Fibroblast of the aortic adventitia (primary cell): ENCODE measurements at places on chromosomes 7 and 10. TPM values are rescaled to one million over a fixed set of nuclear protein-coding genes. Genes with fewer than 3 reads are reported as not detected.

DNA sequence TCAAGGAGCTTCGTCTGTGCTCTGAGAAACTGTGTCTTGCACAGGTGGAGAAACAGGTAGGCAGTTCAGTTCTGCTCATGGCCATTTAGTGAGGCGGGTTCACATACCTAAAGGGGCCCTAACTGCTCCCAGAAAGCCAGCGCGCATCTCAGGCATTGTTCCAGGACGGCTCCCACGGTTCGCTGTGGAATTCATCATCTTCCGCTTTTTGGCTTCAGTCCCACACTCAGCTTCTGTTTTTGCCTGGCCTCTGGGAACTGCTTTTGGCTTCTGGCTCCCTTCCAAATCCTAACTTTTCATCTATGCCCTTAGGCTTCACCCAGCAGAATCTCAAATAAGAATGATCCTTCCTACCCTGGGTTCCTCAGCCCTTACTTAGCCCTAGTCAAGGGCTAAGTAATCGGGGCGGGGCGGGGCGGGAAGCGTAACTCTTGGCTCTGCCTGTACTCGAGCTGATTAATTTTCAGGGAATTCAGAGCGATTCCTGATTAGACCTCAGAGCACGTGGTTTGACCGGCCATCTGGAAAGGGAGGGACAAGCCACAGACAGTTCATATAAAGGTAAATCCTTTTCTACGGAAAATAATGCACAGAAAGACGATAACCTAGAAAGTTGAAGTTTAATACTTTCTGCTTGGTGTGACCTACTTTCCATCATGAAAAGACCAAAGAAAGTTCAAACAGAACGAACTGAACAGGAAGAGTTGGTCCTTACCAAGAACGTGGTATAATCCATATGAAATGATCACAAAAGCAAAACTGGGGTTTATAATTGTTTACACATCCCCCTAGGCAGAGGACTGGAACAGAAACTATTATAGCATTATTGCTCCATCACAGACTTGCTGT is 105.7 kb downstream of the ST8SIA6 start:
- DNase-seq: peak; percentile 86

DNA sequence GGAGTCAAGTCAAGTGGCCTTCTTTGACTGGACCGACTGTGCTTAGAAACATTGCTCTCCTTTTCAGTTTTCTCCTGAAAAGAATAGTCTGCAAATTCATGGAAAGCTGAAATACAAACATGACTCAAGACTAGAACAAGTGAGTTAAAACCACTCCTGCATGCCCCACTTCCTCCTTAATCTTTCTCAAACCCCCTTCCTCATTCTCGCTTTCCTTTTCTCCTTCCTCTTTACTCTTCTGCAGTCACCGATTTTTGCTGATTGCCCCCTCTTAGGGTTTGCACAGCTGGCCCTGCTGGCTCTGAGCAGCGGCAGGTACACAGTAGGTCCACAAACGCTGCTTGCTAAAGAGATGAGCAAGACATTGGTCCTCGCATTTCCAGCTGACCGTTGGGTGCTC is 34.8 kb upstream of the MKI67 start:
- DNase-seq: no peak

- DNase-seq: no peak
Measured at GRCh38 chr7:148882192-148882591, 1.9 kb downstream of the EZH2 start.

GRCh38 chr10:34775044-34775637 is 40.0 kb downstream of the PARD3 start:
- no peak for DNase-seq

- no peak for DNase-seq
Measured at GRCh38 chr10:82294874-82295378, 419.9 kb downstream of the NRG3 start.

- DNase-seq: no peak
Measured at GRCh38 chr10:68403701-68404100, 3.4 kb downstream of the RUFY2 start.

GRCh38 chr7:44380189-44380830 is 54.9 kb upstream of the CAMK2B start:
- DNase-seq: no peak

- DNase-seq: no peak
Measured at GRCh38 chr10:79425074-79425532, 20.3 kb downstream of the ZCCHC24 start.

KCNMA1 gene
- 40.1 and 106 TPM in 2 replicates for total RNA-seq

CALML5 gene
- total RNA-seq: not detected in 2 replicates

- no peak for DNase-seq
Measured at GRCh38 chr7:98909487-98909886, 31.2 kb downstream of the TRRAP start.

SLC26A3 gene
- total RNA-seq: not detected in 2 replicates

DNA sequence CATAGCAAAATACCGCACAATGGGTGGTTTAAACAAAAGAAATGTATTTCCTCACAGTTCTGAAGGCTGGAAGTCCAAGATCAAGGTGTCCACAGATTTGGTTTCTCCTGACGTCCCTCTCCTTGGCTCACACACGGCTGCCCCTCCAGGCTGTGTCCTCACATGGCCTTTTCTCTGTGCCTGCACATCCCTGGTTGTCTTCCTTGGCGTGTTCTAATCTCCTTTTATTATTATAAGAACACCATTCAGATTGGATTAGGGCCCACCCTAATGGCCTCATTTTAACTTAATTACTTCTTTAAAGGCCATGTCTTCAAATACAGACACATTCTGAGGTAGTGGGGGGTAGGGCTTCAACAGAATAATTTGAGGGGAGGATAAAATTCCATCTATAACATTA is 87.9 kb downstream of the FZD1 start:
- DNase-seq: no peak

SPDYE5 gene
- total RNA-seq: 0.09 TPM in 1 of 2 replicates, not detected in the other

PIK3AP1 gene
- total RNA-seq: 2.0 TPM in 1 of 2 replicates, not detected in the other

PIK3CG gene
- 0.08 TPM in 1 of 2 replicates, not detected in the other for total RNA-seq

GRCh38 chr7:43750016-43750887 is 8.2 kb upstream of the BLVRA start:
- peak; percentile 40 for DNase-seq

- no peak for DNase-seq
Measured at GRCh38 chr10:106551501-106552062, 612.9 kb downstream of the SORCS1 start.

DNA sequence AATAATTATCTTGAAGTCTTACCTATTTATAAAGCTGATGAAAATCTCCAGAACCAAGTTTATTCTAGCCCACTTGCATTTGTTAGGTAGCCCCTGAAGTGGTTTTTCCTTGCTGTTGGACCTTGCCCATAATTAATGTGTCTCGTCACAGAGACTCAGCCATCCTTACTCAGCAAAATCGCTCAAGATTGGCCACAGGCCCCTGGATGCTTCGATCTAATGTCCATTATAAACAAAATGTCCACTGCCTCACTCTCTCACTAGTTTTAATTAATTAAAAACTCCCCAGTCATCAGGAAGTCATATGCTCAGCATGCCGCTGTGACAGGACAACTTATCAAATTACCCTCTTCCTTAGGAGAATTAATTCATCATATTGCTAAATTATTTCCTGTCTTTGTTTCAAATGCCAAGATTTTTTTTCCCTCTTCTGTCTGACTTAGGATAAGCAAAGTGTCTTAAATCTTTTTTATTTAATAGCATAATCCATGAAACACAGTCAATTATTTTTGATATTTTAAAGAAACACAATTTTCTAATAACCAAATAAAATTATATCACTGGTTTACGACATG is 126.8 kb upstream of the PCLO start:
- DNase-seq: no peak

PRF1 gene
- total RNA-seq: not detected in 2 replicates

AKR1C4 gene
- total RNA-seq: not detected in 2 replicates

GRCh38 chr7:99992330-99993038 is 16.7 kb upstream of the AZGP1 start:
- no peak for DNase-seq

DNA sequence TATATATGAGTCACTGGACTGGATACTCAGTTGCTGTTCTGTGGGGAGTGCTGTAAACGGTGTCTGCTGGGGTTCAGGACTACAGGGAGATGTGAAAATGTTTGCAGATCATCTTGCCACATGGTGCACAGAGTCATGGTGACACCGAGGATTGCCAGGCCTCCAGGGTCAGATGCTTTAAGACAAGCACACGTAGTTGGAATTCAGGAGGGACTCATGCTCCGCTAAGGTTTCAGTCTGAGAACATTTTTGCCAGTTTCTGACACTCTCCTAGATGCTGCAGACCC is 211.3 kb downstream of the CXCL12 start:
- DNase-seq: no peak

DNA sequence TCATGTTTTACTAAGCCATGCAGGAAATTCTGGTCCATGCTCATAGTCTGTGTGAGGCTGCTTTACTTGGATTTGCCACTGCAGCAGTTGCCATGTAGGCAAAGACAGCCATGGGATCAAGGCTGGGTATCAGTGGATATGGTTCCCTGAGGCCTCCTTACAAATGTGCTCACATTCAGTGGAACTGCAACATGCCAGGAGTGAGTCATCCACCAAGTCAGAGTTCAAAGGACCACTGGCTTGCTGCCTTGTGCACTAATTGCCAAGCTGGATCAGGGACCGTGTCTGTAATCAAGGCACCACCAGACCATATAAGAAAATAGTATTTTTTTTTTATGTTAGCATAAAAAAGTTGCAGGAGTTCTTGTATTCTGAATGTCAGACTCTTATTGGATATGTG is 101.0 kb downstream of the CDCA7L start:
- DNase-seq: no peak

DNA sequence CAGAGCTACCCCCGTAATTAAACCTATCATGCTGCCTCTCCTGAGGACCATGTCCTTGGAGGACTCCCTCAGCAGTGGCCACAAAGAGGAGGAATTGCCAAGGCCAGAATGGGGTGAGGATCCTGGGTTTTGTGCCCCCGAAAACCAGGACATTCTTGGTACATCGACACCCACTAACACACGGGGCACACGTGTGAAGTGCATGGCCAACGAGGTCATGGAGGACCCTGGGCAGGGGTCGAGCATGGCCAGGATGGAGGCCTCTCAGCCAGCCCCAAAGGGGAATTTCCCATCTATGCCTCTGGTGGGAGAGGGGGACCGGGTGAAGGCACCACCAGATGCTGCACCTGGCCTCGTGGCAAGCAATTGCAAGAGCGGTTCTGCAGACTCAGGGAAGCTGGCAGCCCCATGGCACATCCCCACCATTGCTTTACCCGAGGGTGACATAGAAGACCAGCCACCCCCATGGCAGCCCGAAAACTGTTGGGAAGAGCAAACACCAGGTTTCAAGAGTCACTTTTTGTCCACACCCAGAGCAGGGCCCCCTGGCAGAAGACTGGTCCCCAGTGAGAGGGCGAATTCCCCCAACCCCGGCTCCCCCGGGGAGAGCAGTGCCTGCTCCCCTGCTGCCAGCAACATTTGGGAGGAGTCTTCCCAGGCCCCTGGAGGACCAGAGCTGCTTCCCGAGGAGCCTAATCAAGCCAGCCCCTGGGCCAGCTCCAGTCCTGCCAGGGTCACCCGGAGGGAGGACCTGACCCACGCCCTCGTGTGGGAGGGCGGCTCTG is 26.4 kb downstream of the C10orf71 start:
- no peak for DNase-seq

GRCh38 chr10:69181433-69181832 is 1.4 kb downstream of the SUPV3L1 start:
- DNase-seq: no peak

HTR5A gene
- total RNA-seq: not detected in 2 replicates

- peak; percentile 75 for DNase-seq
Measured at GRCh38 chr7:135645296-135645904, 16.9 kb upstream of the STMP1 start.

DNA sequence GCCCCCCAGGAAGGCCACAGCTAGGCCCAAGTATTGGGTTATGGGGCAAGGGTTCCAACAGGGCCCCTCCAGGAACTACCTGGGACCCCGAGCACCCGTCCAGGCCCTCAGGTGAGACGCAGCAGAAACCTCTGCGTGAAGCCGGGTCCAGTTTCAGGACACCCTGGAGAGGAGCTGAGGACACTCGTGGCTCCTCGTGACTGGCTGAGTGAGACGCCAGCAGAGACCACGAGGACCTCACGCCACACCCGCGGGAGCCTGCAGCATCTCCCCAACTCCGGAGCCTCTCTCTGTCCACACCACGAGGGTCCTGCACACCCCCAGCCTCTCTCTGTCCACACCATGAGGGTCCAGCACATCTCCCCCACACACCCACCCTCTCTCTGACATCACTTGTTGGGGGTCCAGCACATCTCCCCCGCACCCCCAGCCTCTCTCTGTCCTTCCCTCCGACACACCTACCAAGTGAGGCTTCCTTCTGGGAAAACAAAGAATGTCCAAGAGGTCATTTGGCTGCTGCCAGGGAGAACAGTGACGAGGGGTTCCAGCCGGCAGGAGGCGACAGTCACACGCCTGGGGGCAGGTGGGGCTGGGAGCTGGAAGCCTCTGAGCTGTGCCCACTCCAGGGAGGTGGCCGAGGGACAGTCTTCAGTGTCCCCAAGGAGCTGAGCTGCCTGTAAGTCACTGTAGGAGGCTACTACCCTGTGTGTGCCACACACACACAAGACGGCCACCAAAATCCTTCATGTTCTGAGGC is 46.1 kb upstream of the PPP2R2D start:
- DNase-seq: no peak

CPA4 gene
- 7.7 and 29.6 TPM in 2 replicates for total RNA-seq

PIP gene
- total RNA-seq: not detected in 2 replicates
